ENCODE measurements at places on chromosomes 4 and X.

GRCh38 chrX:112874614-112875013, 34.0 kb upstream of the AMOT start:
- no peak for DNase-seq

GRCh38 chr4:93466446-93466845, 362.1 kb upstream of the ATOH1 start:
- no peak for DNase-seq

GRCh38 chr4:98997166-98997565, 1.6 kb downstream of the METAP1 start:
- peak; percentile 39 for DNase-seq

- no peak for DNase-seq
Observed at GRCh38 chr4:148770377-148770776, 328.2 kb upstream of the NR3C2 start.

DNA sequence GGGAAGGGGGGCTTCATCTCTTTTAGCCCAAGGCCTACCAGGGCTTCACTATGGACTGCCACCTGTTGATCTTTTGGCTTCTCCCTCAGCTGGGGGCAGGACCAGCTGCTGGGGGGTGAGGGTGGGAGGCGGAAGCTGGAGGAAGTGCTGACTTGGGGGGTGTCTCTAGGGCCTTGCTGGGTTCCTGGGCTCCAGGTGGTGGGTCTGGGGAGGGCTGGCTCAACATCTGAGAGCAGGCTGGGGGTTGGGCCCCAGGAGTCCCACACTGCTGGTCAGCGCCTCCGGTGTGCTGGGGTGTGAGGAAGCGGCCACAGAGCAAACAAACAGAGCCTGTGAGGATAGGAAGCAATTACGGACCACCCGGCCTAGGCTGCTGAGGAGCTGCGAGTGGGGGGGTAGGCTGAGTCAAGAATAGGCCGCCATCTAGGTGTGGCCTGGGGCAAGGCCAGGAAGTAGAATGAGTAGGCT, 85.7 kb downstream of the EFNB1 start:
- no peak for DNase-seq
